Activated T-helper 9 cell treated with anti-CD3 and anti-CD28 coated beads, Interleukin-2, amount 50 U/mL, for 16 hours (primary cell): ENCODE measurements at places on chromosomes 6 and 20.

DNA sequence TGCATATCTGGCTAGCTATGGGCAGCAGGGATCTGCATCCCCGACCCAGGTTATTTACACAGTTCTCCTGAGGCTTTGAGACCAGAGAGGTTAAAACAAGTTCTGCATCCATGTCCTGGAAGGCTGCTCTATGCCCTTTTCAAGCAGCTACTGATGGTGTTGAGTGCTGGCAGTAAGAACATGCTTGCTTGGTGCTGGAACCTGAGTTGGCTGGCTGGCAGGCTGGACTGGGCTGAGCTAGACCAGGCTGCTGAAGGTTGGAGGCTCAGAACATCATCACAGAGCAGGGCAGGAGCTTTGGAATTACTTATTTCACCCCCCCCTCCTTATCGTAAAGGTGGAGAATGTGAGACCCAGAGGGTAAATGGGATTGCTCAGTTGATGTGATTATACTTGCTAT lies 16.9 kb upstream of the LRFN2 start:
- DNase-seq = no peak

DNA sequence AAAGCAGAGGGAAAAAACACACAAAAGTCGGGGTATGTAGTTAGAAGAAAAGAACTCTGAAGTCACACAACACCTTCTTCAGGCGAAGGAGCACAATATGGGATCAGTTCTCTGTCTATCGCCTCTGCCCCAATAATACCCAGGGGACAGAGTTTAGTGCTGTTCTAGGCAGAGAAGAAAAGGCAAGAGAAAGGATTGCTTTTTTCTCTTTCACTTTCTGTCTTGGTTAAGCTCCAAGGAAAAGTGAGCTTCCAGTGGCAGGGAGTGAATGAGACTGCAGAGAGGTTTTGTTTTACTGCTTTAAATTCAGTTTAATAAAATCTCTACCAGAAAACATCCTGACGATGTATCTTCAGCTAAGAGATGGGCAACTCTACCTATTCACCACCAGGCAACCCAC lies 86.6 kb upstream of the STXBP5 start:
- no peak for DNase-seq

DNA sequence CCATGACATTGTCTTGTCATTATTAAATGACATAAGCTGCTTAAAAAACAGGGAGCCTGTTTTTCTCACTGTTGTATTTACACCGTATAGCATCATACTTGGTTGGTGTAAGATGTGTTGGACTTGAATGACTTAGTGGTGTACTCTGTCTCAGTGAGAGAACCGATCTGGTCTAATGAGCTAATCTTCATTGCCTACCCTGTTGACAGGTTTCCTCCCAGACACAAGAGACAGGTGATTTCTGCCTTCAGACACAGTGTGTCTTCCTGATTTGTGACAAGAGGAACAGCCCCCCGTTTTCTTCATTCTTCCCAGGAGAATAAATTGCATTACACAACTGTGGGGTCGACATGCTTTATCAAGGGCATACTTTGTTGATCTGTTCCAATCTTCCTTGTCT lies 137.2 kb upstream of the ID4 start:
- no peak for DNase-seq

GRCh38 chr6:110938171-110938570 lies 20.3 kb upstream of the GTF3C6 start:
- DNase-seq = no peak

DNA sequence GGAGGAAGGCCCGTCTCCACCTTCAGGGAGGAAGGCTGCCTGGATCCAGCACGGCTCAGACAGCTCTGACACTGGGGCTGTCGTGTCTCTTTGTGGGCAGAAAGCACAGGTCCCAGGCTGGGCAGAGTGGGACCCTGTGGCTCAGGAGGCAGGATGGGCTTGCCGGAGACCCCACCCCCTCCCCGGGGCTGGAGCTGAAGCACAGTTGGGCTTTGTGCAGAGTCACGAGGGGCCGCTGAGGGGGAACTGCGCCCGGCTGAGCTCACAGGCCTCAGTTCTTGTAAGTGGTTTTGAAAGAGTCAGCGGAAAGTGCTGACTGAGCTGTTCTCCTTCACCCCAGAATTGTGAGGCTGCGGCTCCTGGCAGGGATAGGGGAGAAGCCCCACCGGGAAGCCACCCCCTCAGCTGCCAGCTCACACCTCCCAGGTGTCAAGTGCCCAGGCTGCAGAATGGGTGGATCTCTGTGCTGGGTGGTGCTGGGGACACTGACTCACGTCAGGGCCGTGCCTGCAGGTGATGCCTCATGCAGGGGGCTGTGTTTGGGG lies 145.5 kb upstream of the RNF24 start:
- DNase-seq = peak; percentile 45

GRCh38 chr20:31542201-31542842 lies 28.1 kb downstream of the HM13 start:
- no peak for DNase-seq

DNA sequence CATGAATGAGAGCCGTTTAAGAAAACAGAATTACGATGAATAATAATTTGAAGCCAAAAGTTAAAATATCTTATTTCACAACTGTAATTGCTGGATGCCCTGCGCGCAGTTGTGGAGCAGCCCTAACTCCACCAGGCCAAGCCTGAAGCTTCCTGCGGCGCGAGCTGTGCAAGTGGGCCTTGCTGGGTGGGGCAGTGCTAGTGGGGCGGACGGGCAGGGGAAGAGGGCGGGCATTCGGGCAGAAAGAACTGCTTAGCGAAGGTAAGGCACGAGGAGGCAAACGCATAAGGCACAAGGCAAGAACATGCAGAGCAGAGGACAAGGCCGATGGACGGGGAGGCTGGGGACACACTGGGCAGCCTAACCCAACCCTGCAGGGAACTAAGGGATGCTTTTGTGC lies 2.3 kb downstream of the HLA-DQB2 start:
- no peak for DNase-seq

DNA sequence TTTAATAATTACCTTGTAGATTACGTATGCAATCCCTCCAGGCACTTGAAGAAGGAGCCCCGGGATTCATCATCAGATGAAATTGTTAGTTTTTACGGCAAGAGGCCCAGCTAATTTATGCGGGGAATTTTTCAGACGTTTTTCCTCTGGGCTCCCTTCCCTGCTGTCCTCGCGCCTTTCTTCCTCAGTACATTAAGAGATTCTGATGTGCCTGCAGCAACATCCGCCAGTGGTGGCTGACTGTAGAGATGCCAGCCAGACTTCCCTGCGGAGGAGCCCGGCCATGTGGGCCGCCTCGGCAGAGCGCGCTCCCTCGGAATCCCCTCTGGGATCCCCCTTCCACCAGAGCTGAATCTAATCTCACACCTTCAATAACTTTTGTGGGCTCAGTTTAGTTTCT lies 46.4 kb upstream of the POU3F2 start:
- no peak for DNase-seq

DNA sequence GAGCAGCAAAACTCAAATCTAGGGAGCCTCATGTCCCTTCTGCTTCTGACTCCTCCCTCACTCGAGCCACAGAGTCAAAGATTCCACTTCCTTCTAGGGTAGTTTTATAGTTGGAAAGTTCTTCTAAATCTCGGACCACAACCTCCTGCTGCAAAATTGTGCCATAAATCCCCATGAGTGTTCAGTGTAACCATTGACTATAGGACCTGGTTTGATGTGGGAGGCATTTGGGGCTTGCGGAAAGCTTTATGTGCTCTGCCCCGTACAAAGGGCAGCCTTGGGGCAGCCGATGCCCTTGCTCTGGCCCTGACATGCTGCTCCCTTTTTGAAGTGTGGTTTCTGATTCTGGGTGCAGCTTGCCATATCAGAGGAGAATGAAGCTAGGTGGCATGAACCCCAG lies 43.6 kb upstream of the IER3 start:
- DNase-seq = no peak
